ENCODE measurements at places on chromosomes 13 and 19.

- peak; percentile 69 for DNase-seq
- peak overlapping the region; percentile 31 for H3K4me3 ChIP-seq
- H3K36me3 ChIP-seq: no peaks in the 10 kb centered on the region
- no peaks in the 10 kb centered on the region for H3K27me3 ChIP-seq
Measured at GRCh38 chr13:40116008-40116407, 460.5 kb downstream of the COG6 start.

- no peak overlapping the region for H3K27ac ChIP-seq
- H3K4me3 ChIP-seq: no peak overlapping the region
- no peaks in the 10 kb centered on the region for H3K27me3 ChIP-seq
Measured at GRCh38 chr13:112680741-112681360, 9.0 kb upstream of the ATP11A start.

- DNase-seq: no peak
- no peaks in the 10 kb centered on the region for H3K4me1 ChIP-seq
- no peak overlapping the region for H3K27ac ChIP-seq
- H3K36me3 ChIP-seq: peaks cover 12% of the 10 kb centered on the region
Measured at GRCh38 chr13:44951184-44951583, 38.1 kb downstream of the NUFIP1 start.

DNA sequence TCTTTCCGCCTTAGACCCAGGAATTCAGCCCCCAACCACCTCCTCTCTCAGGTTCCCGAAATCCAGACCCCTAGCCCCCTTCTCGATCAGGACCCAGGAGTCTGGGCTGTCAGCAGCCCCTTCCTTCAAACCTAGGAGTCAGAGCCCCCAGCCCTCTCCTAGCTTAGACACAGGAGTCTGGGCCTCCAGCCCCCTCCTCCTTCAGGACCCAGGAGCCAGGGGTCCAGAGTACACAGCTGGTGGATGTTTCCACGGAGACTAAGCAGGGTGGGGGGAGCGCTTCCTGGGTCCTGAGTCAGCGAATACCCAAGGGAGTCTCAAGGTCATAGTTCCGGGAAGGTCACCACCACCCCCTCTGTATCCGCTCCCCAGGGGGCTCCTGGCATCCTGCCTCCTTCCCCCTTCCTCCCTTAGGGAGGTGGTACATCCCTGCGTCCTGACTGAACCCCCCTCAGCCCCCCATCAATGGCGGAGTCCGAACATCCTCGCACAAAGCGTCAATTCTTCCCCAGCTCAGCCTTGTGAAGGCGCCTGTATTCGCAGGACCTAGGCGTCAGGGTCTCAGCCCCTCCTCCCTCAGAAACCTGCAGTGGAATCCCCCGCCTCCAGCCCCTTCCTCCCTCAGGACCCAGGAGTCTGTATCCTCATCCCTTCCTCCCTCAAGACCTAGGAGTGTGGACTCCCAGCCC, 4.6 kb downstream of the CADM4 start:
- peak overlapping the region; percentile 89 for H3K27ac ChIP-seq
- no peaks in the 10 kb centered on the region for H3K4me1 ChIP-seq
- DNase-seq: peak; percentile 76
- peaks cover 27% of the 10 kb centered on the region for H3K27me3 ChIP-seq

DNA sequence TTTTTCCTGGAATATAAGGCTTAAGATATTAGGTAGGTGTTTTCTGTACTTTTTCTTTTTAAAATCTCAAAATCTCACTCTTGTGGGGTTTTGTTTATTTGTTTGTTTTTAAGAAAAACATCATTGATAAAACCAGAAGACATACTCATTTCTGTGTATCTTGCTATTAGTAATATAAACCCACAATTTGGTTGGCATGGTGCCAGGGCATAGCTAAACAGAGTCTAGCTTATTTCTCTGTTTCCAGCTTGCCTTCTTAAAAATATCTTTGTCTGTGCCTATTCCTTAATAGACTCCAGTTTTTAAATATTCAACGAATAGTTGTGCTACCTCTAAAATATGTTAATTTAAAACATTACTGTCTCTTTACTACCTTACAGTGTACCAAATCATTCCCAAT, 1121.9 kb upstream of the PCDH20 start:
- no peaks in the 10 kb centered on the region for H3K4me1 ChIP-seq
- no peak for DNase-seq
- no peaks in the 10 kb centered on the region for H3K36me3 ChIP-seq
- no peaks in the 10 kb centered on the region for H3K27me3 ChIP-seq

DNA sequence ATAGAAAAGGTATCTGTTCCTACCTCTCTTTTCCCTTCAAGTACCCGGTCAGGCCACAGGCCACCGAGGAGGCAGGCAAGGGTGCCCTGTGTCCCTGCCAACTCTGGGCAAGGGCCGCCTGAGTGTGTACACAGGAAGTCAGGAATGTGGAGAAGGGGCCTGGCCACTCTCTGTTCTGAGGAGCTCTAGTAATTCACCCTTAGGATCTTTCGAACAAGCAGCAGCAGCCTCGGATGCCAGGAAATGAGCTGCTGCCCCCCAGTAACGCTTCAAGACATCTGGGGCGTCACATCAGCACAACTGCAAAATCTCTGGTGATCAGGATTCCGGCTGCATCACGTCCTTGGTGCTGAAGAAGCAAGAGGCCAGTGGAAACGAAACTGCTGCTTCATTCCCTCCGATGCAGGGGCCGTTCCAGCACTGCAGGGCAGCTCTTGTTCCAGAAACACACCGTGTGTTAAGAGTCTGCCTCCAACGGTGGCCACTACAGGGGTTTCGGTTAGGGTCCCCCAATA, 2.0 kb downstream of the RAB20 start:
- no peak overlapping the region for H3K27ac ChIP-seq
- H3K36me3 ChIP-seq: peaks cover 11% of the 10 kb centered on the region
- peaks cover 3% of the 10 kb centered on the region for H3K4me1 ChIP-seq
- no peak for DNase-seq

- H3K4me1 ChIP-seq: no peaks in the 10 kb centered on the region
- H3K27me3 ChIP-seq: no peaks in the 10 kb centered on the region
- H3K36me3 ChIP-seq: no peaks in the 10 kb centered on the region
- no peak overlapping the region for H3K27ac ChIP-seq
- H3K4me3 ChIP-seq: no peak overlapping the region
- no peak for DNase-seq
Measured at GRCh38 chr19:17505223-17505622, 6.2 kb upstream of the PGLS start.

Measured in endodermal cell (in vitro differentiated cells).